NCI-H2171 treated with DMSO at 0.1 percent for 48 hours (cell line): ENCODE measurements at places on chromosomes 11 and 22.

DNA sequence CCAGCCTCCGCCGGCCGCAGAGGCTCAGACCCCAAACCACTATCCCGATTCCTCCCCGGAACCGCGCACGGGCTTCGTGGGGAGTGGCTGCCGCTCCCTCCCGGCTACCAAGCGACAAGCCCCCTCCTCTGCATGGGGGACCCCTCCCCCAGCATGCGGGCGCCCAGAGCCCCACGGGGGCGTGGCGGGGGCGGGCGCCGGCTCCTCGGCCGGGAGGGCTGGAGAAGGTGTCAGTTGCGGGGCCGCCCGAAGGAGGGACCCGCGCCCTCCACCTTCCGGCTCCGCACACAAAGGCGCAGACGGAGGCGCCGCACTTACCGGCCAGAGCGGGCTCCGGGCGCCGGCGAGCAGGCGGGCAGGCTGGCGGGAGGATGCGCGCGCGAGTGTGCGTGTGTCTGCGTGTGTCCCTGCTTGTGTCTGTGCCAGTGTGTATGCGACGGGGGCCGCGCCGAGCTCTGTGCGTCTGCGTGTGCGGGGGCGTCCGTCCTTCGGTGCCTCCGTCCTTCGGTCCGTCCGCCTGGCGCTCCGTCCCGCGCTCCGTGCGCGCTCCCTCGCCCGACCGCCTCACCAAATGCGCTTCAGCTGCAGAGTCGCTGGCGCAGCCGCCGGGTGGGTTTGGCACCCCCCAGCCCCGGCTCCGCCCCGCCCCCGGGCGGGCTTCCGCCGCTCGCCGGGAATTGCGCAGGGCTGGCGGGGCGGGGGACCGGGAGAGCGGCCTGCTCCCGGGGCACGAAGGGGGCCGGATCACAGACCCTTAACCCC, at the start of gene PTPN5:
PTPN5 (minus strand) TSS at position 592 of the 762 bp plus-strand sequence. CDS start 19,840 bp downstream, outside the sequence.
- no peak for DNase-seq

DNA sequence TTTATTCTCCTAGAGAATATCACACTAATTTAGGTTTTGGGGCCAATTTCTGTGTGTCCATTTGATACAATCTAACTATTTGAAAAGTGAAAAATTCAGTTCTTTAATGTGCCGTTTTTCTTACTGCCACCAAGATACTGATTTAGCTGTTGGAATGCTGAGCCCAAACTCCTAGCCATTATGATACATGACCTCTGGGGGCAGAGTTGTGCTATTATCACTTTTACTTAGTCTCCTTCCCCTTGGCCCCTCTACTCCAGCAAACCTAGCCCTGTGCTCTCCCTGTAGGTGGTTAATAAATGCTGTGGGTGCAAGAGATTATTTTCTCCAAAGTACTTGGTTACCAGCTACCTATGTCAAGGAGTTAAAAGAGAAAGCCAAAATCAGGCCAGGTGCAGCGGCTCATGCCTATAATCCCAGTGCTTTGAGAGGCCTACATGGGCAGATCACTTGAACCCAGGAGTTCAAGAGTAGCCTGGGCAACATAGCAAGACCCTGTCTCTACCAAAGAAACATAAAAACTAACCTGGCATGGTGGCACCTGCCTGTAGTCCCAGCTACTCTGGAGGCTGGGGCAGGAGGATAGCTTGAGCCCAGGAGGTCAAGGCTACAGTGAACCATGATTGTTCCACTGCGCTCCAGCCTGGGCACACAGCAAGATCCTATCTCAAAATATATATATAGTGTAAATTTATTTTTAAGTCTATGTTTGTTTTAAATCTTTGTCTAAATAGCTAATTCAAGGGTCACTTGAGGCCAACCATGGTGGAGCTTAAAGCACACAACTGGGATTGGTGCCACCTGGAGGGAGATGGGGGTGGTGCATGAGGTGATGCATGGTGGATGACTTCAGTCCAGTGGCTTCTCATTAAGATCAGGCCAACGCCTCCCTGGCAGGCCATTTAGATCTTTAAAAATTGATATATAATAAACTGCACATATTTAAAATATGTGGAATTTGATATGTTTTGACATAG, 193.2 kb upstream of the PLET1 start:
- peak; percentile 8 for DNase-seq

DNA sequence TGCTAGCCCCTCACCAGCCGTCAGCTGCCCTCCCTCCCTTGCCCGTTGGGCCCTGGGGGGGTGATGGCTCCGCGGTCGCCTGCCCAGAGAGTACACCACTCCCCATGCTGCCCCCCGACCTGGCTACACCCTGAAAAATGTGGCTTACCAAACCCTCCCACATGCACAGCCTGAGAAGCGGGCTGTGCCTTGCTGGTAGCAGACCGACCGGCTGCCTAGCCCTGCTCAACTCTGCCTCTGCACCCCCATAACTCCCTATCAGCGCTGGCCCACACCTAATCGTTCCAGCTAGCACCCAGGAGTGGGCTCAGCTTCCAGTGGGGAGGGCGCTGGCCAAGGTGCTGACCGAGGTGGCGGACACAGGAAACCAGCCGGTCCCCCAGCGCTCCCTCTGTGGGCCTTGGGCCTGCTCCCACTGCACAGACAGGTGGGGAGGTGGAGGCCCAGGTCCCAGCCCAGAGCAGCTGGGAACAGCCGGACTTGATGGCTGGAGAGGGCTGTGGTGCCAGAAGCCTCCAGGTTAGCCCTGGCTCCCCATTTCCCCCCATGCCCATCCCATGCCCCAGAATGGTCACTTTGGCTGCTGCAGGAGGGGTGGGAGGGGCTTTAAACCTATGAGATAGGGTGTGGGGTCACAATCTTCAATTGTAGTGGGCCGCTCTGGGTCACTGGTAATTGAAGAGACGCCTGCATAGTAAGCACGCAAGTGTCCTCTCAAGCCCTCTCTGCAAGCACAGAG, 32.1 kb upstream of the PRODH start:
- no peak for DNase-seq

GRCh38 chr11:30605036-30605605, 19.0 kb upstream of the MPPED2 start:
- no peak for DNase-seq

DNA sequence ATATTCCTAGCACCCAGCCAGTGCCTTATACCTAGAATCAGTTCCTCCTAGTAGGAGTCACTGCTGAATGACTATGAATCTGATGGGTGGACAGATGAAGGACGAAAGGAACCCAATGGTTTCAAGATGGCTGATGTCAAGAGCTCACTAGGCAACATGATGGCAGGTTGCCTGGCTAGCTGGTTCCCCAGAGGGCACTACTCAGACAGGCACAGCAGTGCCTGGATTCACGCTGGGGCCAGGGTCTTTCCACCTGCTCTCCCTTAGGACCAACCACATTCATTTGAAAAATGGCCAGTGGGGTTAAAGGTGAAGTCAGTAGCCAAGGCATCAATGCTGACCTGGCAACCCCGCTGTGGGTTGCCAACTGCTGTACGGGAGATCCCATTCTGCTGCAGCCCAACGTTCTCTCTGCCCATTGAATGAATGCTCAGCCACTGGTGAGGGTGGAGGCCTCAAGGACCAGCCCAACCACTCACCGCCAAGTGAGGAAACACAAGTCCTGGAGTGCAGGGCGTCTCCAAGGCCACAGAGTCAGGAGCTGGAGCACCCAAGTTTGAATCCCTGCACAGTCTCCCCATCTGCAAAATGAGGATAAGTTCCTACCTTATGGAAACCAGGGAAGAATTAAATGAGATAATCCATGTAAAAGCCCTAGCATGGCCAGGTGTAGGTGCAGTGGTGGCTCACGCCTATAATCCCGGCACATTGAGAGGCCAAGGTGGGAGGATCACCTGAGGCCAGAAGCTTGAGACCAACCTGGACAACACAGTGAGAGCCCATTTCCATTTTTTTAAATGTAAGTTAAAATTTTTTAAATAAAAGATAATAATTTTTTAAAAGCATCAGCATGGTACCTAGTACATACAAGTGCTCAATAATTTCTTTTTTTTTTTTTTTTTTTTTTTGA, 12.4 kb downstream of the MYH9 start:
- no peak for DNase-seq

- DNase-seq: no peak
Observed at GRCh38 chr11:71482216-71482615, 29.2 kb downstream of the NADSYN1 start.

- DNase-seq: no peak
Observed at GRCh38 chr11:115941481-115941993, 437.3 kb upstream of the CADM1 start.

- no peak for DNase-seq
Observed at GRCh38 chr11:65456418-65456817, 33.8 kb downstream of the NEAT1 start.

DNA sequence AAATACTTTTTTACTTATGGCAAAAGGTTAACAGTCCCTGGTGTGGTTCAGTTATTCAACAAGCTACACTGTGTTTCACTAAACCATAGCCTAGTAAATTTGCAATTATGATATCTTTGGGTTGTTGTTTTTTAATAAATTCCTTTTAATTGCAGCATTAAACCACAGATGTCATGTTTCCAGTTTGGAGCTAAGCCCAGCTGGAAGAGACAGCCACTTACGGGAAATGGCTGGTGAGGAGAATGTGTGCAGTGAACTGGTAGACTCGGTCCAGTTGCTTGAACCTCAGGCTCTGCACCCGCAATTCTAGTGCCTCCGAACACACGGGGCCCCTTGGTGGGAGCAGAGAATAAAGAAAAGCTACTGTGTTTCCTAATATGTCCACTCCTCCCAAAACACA, 70.8 kb downstream of the WNT11 start:
- DNase-seq: no peak

DNA sequence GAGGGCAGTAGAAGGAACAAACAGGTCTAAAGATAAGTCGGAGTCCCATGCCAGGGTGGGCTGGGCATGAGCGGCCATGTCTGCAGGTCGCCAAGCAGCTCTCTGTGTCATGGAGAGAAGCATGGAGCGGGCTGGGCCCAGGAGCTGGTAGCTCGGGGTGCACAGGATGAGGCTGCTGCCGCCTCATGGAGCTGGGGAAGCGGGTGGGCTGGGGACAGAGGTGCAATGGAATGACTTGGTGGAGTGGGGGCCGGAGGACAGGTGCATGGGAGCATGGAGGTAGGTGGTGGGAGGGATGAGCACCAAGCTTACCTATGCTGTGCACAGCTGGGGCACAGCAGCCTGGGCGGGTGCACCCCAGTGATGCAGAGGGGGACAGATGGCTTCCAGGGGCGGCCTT, 3.6 kb downstream of the NRXN2 start:
- no peak for DNase-seq

DNA sequence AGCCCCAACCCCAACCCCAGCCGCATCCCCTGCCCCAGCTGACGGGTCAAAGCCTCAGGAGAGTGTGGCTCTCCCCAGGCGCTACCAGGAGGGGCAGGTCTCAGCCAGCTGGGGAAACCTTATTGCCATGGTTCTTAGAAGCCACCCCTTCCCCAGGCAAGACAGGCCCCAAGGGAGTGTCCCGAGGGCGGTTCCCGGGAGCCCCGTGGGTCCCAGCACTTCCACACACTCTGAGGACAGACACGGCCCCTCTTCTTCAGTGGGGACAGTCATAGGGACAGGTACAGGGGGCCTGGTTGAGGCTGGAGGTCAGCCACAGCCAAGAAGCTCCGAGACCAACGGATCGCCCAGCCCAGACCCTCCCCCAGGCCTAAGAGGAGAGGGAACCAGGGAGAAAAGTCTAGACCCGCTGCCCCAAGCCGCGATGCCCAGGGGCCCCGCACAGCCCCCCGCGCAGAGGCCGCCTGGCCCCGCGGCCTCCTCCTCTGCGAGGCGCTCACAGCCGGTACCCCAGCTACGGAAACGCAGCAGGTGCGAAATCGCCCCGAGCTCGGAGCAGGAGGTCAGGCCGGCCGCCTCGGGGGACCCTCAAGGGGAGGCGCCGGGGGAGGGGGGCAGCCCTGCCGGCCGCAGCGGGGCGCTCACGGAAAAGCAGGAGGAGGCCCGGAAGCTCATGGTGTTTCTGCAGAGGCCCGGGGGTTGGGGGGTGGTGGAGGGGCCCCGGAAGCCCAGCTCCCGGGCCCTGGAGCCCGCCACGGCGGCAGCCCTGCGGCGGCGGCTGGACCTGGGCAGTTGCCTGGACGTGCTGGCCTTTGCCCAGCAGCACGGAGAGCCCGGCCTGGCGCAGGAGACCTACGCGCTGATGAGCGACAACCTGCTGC, 2.6 kb downstream of the KLHDC7B start:
- DNase-seq: no peak

DNA sequence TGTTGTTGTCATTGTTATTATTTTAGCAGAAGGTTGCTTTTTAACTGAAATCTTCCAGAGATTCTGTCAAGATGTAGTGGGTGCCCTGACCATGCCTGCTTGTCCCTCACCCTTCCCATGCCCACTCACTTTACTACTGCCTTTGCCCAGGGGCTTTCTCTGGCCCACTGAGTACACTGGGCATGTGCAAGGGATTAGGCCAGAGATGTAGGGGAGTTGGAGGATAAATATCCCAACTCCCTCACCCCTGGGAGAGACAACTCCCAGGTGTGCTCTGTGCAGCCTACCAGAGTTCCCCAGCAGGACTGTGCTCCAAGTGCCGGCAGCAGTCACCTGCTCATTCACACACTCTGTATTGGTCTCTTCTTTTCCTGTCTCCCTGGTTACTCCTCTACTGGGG, 559.1 kb downstream of the MIAT start:
- DNase-seq: no peak

- DNase-seq: peak; percentile 18
Observed at GRCh38 chr11:11427542-11427941, 74.5 kb upstream of the CSNK2A3 start.

- DNase-seq: no peak
Observed at GRCh38 chr11:59012398-59013265, 73.3 kb downstream of the GLYATL1 start.

DNA sequence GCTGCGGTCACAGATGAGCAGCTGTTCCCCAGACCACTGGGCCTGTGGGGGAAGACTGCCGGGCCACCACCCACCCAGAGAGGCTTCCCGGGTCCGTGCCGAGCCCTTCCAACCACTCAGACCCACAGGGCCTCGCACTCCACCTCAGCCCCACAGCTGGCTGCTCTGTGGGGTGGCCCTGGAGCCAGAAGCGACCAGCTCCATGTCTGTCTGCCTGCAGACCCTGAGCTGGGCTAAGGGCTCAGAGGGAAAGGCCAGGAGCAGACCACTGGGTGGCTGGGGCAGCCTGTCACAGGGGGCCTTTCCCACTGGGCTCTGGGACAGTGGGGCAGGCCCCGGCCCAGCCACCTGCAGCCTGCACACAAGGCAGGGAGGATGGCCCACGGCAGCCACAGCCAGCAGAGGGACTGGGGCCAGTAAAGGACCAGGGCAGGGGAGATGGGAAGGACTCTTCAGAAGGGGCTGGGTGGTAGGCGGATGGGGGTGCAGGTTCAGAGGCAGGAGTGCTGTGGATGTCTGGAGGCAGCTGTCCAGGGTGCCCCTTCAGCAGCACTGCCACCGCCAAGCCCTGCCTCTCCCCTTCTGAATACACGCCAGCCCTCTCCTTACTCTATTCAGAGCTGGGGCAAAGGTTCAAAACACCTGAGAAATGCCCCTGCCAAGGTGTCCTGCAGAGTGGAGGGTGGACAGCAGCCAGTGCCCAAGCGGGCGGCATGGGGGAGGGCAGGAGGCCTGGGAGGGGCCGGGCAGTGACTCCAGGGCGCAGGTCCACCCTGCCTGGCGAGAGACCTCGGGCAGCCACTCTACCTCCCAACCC, 32.2 kb downstream of the GNB1L start:
- DNase-seq: no peak

GRCh38 chr11:61158691-61159381, 2.4 kb downstream of the VPS37C start:
- no peak for DNase-seq

GRCh38 chr11:19345519-19345847, 104.7 kb upstream of the E2F8 start:
- DNase-seq: peak; percentile 65

- no peak for DNase-seq
Observed at GRCh38 chr11:96967616-96968015, 577.8 kb downstream of the JRKL start.
